ENCODE measurements at places on chromosomes 7 and 10.

DNA sequence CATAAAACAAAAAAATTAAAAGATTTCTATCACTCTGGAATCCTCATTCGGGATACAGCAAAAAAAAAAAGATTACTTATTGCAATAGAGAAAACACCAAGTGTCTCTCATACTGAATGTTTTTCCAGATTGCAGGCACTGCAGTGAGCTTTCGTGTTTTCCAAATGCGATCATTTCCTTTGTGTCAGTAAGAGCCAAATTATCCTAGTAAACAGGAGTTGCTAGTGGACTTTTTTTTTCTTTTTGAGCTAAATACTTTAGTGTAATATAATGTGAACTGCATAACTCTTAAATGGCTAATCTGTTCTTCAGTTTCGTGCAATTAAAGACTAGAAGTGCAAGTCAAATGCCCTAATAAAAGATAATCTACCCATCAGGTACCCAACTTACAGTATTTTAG is 44.4 kb upstream of the TOMM7 start:
- DNase-seq = no peak

- DNase-seq = peak; percentile 89
Observed at GRCh38 chr10:106577266-106577665, 587.2 kb downstream of the SORCS1 start.

DNA sequence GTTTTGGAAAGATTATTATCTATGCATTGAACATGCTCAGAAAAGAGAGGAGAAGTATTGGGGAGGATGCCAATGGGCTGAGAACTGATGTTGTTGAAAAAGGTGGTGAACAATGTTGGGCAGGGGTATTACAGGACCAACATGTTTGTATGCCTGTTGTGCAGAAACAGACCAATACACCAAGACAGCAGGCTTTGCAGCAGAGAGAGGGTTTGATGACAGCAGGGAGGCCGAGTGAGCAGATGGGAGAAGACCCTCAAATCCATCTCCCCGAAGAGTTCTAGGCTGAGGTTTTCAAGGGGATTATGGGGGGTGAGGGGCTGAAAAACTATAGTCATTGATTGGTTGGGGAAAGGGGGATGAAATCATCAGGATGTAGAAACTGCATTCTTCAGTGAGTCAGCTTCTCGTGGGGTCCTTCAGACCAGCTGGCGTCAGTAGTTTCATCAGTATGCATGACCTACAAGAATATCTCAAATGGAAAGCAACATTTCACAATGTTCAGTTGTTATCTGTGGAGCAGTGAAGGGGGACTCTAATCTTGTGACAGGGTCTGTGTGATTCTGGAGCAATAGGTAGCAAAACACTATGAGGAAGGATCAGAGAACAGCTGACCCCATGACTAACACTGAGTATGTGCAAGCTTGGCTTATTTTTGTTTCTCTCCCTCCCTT is 167.8 kb downstream of the BAMBI start:
- no peak for DNase-seq

DNA sequence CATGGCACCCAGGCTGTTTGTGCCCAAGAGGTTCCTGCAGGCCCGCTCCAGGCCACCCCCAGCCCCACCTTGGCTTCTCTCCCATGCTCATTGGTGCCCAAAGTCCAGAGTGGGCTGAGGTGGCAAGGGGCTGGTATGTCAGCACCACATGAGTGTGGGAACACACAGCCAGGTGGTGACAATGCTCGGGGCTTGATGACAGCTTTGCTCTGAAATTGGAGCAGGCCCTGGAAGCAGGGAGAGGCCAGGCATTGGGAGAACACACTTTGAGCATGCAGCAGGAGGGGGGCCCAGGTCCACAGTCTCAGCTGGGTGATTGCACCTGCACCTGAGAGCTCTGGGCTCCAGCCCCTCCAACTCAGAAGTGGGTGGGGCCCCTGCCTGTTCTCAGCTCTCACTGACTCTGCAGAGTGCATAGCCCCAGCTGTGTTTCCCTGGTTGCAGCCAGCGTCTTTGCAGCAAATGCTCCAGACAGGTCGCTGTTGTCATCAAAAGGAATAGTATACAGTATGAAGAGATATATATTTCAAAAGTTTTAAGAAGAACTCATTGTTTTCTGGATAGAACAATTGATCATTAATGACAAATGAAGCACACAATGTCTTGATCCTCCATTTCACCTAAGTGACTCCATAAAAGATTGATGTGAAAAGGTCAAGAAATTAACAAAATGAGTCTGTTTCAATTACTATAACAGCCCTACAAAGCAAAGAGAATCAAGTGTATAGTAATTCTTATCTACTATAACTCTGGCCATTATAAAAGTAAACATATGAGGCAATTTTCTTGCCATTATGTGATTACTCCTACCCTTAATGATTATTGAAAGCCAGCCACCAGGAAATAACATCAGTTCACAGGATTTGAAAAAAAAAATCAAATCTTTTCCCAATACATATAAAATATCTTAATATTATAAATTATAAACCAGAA is 848.1 kb downstream of the PCDH15 start:
- no peak for DNase-seq

DNA sequence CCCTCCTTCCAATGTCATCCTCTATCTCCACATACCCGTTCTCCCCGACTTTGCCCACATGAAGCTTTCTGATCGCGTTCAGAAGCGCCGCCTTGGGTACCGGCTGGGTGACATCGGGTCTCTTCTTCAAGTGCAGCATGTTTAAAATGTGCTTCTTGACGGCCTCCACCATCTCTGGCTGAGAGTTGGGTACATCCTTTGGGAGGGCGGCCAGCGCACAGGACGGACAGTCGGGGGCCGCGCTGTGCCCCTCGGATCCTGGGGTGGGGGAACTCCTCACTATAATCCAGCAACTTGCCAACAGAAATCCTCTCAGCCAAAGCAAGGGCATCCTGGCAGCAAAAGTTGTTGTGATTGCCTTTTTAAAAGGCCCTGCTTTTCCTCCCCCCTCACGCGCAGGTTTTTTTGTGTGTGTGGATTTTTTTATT is 2.8 kb downstream of the INHBA start:
- DNase-seq = no peak

GRCh38 chr7:116796471-116796870 is 65.9 kb upstream of the CAPZA2 start:
- DNase-seq = no peak

DNA sequence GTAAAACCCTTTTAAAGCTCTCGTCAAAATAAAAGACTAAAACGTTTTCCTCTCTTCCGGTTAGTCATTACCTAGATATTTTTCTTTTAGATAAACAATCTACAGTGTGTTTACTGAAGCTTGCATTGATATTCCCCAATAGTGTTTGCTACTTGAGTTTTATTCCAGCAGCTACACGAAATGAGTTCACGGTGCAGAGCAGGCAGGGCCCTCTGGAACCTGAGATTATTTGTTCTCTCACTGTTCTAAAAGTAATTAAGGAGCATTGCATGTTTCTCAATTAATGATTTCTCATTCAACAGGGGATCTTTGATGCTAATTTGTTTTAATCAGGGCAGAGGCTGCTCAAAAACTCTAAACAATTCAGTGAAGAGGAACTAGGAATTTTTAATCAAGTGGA is 319.7 kb downstream of the GFRA1 start:
- no peak for DNase-seq

GRCh38 chr10:132606536-132607316 is 69.1 kb downstream of the INPP5A start:
- DNase-seq = no peak

DNA sequence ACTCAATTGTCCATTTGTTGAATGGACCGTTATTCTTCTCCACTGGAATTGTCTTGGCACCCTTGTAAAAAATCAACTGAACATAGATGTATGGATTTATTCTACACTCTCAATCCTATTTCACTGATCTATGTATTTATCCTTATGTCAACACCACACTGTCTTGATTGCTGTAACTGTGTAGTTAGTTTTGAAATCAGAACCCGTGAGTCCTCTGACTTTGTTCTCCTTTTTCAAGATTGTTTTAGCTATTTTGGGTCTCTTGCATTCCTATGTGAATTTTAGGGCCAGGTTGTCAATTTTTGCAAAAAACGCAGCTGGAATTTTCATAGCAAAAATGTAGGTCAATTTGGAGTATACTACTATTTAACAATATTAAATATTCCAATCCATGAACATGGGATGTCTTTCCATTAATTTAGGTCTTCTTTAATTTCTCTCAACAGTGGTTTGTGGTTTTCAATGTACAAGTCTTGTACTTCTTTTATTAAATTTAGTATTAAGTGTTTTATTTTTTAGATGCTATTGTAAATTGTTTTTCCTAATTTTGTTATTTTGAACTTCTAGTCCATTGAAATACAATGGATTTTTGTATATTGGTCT is 10.0 kb downstream of the CAMK2B start:
- DNase-seq = no peak

DNA sequence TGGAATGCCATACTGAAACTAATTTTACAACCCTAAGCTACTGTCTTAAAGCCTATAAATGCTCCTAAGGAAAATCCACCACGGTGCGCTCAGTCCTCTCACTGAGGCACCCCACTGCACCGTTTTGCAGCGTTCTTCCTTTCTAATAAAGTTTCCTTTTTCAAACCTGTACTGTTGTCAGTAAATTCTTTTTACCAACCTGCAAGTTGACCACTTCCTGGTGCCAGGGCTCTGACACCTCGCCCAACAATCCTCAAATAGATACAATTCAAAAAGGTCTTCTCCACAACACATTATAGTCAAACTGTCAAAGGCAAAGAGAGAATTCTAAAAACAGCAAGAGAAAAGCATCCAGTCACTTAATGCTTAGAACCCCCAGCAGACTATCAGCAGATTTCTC is 42.8 kb downstream of the HERPUD2 start:
- no peak for DNase-seq

GRCh38 chr7:66549466-66549865 is 79.2 kb upstream of the KCTD7 start:
- no peak for DNase-seq

DNA sequence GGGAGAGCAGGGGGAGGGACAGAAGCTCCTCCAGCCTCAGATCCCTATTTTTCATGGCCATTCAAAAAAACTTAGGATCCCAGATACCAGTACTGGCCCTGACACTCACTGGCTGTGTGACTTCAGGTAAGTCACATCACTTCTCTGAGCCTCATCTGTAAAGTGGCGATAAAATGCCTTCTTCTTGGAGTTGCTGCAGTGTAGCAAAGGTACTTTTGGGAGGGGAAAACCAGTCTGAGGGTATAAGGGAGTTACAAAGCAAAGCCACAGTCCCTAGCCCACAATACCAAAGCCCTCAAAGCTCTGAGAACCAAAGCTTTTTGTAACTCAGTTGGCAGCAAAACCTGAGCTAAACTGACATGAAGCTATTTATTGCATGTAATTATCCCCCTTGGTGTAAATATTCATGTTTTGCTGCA is 43.4 kb upstream of the COL13A1 start:
- no peak for DNase-seq

DNA sequence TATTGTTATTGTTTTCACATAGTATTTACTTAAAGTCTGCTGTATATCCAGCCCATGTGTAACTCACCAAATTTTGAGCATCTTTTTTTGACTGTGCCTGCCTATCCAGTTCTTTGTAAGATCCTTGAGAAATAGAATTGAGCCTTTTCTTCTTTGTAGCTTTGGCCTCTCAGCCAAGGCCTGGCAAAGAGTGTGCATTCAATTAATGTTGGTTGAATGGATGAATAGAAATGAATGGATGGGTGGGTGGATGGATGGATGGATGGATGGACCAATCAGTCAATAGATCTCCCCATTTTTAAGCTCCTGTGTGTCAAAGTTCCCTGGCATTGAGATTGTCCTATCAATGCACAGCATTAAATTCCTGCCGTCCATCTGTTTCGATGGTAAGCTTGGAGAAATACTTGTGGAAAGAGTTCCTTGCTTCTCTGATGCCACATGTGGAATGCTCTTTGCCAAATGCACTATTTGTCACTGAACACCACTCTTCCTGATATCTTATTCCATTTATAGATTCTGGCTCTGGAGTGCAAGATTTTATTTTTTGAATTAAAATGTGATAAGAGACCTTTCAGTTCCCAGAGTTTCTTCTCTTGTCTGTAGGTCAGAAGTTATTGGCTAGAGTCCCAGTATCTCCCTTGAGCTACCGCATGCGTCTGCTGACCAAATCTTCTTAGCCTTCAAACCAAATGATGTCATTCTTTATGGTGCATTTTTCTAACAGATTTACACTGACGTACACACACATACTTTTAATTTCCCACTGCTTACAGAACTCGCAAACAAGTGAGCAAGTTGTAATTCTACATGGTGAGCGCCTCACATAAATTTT is 20.7 kb upstream of the ADRB1 start:
- no peak for DNase-seq

Data from mesendoderm (in vitro differentiated cells).